ENCODE measurements at places on chromosomes 5 and 9.
A peak's percentile ranks its signal among the peaks of the same experiment; 100 is the strongest.

- peak; percentile 69 for DNase-seq
Measured at GRCh38 chr9:16335788-16336580, 534.5 kb downstream of the BNC2 start.

- no peak for DNase-seq
Measured at GRCh38 chr5:151522226-151522625, 68.9 kb downstream of the FAT2 start.

GRCh38 chr5:178104492-178104891 is 8.8 kb upstream of the N4BP3 start:
- DNase-seq, result peak; percentile 84

GRCh38 chr9:33946779-33947535 is 101.7 kb downstream of the UBAP2 start:
- DNase-seq, result no peak

- no peak for DNase-seq
Measured at GRCh38 chr9:36049408-36049807, 12.7 kb downstream of the RECK start.

- no peak for DNase-seq
Measured at GRCh38 chr5:6197427-6197826, 180.9 kb downstream of the MED10 start.

DNA sequence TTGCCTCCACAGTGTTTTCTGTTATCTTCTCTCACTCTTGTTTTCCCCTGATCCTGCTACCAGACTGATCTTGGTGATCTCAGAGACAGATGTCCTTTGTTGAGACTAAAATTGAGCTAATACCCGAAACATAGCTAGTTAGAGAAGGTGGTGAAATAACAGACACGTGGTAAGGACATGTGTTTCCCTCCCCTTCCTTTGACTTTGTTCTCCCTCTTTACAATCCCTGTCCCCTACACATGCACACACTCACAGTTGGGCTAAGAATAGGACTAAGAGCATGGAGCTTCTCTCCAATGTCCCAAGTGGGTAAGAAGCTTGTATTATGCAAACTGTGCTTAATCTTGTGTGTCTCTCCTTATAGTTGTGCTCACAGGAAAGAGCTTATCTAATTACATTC is 1603.0 kb upstream of the C9orf72 start:
- no peak for DNase-seq

DNA sequence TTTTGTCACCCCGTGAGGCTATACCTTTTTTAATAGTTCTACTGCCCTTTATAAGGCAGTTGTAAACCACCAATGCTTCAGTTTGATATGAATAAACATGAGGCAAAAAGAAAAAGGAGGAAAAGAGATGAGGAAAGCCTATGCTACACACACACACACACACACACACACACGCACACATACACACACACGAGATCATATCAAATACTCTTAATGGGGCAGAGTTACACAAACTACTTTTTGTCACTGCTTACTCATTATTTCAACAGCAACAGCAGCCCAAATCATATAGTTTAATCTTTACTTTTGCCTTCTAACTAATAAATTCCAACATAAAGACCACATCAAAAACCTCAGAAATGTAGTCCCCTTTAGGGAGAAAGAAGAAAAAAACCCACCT is 116.8 kb upstream of the PAM start:
- DNase-seq, result no peak

DNA sequence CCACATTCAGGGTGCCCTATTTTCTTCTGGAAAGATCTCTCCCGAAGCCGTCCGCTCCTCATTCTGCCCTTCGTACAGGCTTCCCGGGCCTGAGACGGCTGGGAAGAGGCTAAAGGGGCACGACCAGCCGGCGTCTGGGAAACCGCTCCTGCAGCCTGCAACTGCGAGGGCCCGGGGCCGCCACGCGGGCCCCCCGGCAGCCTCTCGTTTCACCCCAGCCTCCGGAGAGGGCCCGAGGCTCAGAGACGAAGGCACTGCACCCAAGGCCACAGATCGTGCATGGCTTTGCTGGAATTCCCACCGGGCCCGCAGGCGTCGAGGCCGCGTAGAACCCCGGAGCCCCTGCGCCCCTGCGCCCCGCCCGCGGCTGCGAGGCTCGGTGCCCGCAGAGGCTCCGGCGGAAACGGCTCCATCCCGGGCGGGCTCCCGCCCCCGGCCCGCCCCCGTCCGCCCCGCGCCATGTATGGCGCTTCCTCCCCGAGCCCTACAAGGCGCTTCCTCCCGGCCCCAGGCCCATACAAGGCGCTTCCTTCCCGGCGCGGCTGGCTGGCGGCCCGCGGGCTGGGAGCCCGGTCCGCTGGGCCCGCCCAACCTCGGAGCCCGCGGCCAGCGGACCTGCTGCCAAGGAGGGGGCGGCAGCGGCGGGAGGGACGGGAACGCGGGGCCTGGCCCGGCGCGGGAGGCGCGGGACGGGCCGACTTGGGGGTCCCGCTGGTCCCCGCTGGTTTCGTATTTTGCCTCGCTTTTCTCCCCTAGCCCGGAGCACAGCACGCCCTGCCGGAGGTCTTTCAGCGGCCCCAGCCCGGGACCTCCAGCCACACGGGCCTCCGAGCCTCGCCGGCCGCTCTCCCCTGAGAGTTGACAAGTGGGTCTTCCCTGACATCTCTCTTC is 26.6 kb downstream of the EGR1 start:
- DNase-seq, result peak; percentile 90

GRCh38 chr9:116497095-116497890 is 189.8 kb upstream of the TRIM32 start:
- DNase-seq, result no peak

GRCh38 chr5:124583469-124584350 is 162.7 kb downstream of the ZNF608 start:
- DNase-seq, result no peak

DNA sequence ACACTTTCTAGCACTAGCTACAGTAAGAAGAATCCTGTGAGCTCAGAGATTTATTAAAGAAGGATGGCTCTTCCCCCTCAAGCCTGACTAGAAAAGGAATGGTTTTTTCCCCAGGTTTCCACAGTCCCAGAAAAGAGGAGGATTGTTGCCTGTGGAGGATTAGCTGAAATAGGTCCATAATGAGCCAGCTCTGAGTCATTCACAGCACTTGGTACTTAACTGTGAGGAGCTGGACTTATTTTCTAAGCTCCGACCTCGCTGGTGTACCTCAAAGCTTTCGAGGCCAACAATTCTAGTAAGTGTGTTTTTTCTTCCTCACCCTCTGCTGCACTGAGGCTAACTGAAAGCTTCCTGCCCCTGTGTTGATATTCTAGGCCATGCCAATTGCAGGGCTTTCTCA is 222.5 kb upstream of the IL12B start:
- DNase-seq, result no peak

DNA sequence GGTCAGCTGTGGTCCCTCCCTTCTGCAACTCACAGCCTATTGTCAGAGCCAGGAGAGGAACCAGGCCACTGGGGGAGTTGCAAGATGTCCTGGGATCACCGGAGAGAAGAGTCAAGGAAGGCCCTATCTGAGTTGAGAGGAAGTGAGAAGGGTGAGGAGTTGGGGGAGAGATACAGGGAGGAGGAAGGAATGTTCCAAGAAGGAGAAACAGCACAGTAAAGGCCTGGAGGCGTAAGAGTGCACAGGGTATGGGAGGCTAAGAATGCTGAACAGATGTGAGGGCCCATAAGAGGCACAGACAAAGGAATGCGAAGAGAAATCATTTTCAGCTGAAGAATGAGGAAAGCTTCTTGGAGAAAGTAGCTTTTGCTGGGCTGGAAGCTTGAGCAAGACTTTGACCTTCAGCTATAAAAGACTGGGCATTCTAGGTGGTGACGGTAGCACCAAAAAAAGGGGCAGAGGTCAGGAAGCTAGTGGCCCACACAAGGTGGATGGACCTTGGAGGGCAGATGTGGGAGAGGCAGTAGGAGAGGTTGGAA is 21.6 kb upstream of the CSF1R start:
- DNase-seq, result no peak

- no peak for DNase-seq
Measured at GRCh38 chr9:112754578-112754977, 4.0 kb downstream of the SNX30 start.

DNA sequence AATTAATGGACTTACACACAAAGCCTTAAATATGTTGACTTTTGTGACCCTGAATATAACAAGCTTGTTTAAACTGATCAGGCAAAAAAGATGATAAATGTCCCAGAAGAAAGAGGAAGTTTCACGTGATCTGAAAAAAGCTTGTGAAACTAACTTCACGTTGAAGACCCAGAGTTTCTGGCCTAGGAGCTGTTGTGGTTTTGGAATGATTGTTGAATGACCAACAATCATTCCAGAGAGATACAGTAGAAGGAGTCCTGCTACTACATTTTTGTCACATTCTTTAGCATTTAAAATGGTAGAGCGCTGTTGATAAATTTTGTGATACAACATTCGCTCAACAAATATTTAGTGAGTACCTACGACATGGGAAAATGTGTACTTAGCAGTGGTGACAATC is 143.1 kb upstream of the FBN2 start:
- DNase-seq, result no peak

DNA sequence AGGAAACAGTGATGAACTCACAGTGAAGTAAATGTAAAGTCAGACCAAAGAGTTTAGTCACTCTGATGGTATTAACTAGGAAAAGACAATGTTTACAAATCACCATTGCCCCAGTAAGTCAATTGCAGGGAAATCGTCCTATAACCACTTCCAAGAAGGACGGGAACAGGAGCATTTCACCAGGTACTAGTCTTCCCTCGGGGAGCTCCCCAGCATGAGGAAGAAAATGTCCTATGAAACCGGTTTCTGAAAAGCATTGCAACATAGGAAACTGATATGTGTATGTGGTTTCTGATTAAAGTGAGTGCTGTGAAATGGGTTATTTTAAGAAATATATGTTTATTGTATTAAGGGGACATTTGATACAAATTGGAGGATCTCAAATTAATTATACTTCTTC is 626.7 kb upstream of the ADAMTS16 start:
- DNase-seq, result no peak

DNA sequence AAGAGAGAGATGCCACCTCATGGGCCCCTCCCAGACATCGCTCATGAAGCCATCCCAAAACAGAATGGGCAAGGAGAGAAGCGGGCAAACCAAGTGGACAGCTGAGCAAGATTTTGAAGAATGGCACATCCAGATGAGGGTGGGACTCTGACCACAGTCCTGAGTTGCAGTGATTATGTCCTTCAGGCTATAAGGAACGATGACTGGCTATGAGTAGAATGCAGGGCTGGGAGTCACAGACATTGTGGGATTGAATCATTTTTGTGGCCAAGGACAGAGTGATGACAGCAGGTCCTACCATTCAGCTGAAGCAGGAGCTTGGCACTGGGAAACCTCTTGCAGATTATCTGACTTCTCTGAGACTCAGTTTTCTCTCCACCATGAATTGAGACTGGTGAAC is 245.7 kb upstream of the SLC30A5 start:
- no peak for DNase-seq

DNA sequence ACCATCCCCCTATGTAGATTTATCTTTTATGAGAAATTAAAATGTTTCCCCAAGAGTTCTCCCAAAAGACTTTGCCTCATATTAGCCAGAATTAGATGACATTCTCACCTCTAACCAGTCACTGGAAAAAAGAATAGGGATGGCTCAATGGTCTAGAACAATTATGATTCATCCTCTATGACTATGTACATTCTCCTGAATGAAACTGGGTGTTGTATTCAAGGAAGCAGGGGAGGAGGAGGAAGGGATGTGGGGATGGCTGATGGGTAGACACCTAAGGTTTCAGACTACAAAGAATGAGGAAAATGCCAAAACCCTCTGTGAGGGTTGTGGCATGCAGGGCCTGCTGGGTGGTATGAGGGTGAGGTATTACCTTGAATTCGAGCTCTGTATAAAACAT is 49.5 kb upstream of the BRINP1 start:
- DNase-seq, result no peak

GRCh38 chr9:122814545-122814944 is 13.8 kb downstream of the PDCL start:
- no peak for DNase-seq

- no peak for DNase-seq
Measured at GRCh38 chr9:128203024-128203706, at the start of gene DNM1. TSS of gene DNM1 (plus strand) at chr9:128203379. CDS start at chr9:128203471, 92 bp downstream.

GRCh38 chr5:110903966-110904365 is 165.2 kb downstream of the SLC25A46 start:
- no peak for DNase-seq

DNA sequence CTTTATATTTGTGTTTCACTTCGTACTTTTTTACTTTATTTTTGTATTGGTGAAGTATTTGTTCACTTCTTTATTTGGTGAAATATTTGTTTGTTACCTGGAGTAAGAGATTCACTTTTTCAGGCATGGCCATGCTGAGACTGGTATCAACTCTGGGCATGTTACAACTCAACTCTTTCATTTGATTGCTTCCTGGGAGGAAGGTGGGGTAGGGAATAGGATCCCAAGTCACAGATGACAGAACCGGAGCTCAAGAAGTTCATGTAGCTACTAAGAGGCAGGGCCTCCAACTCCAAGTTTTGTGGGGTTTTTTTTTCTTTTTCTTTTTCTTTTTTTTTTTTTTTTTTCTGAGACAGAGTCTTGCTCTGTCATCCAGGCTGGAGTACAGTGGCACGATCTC is 6.1 kb upstream of the ADGRD2 start:
- no peak for DNase-seq

DNA sequence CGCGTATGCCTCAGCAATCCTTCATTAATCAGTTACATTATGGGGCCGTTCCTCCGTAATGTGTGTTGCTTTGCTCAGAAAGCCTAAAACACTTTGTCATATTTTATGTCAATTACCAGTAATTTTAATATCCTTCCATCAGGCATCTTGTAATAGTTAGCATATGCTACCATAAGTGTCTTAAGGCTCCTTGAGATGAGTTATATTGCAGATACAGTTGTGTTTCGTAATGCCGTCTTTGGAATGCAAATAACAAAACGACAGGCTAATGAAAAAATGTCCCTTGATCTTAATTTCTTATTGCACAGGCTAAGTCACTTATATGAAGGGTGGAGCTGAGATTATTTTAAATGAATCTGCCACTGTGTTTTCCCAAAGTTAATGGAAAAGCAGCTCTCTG is 50.5 kb downstream of the TBCA start:
- no peak for DNase-seq

- DNase-seq, result no peak
Measured at GRCh38 chr5:69368458-69369339, 621 bp downstream of the AK6 start.

DNA sequence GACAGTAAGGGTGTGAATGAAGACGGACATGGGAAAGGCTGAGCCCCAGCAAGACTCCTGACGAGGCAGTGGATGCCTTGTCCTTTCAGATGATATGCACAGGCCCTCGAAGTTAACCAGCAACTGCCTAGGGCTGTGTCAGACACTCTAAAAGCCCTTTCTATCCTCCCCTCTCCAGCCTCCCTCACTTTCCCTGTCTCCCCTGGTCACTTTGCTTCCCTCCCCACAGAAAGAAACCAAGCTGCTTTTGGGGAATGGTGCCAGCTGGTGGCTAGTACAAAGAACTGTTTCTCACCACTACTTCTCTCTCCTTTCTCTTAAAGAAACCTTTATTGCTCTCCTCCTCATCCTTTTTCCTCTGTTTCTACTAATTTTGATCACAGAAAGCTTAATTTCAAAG is 21.4 kb downstream of the LHFPL2 start:
- no peak for DNase-seq

Measured in ureter (tissue), 1 donor.